Posterior vena cava (tissue), 2 donors: ENCODE measurements at places on chromosomes 3 and 15. TPM values are rescaled to one million over a fixed set of nuclear protein-coding genes. Genes with fewer than 3 reads are reported as not detected.

DNA sequence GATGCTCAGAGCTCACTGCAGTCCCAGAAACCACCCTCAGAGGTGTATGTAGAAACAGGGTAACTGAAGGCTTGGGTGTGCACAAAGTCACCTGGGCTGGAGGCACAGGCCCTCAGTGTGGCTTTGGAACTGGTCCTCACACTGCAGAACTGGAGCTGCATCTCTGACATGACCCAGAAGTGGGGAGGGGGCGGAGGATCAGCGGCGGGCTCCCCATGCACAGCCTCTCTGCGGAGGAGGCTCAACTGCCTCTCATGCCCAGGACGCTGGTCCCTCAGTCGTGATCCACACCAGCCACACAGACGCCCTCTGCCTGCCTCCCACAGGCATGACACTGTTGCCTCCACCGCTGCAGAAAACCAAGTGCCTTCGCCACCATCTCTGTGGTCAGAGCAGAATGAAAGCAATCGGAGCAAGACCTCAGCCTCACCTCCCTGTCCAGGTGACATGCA lies 73.7 kb downstream of the TM2D3 start:
- DNase-seq, result no peak

DNA sequence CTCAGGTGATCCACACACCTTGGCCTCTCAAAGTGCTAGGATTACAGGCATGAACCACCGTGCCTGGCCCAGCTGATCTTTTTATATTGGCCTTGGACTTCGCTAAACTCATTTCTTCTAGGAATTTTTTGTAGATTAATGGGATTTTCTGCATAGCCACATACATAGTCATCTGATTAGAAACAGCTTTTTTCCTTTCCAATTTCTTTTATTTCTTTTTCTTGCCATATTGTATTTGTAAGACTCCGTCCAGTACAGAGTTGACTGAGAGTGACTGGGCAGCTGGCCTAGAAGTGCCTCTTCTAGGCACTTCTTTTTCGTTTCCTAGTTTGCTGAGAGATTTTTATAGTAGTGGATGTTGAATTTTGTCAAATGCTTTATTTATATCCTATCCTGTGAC lies 37.4 kb downstream of the ARIH1 start:
- DNase-seq, result no peak

- no peak for DNase-seq
Measured at GRCh38 chr3:157119369-157119951, 40.5 kb downstream of the CCNL1 start.

DNA sequence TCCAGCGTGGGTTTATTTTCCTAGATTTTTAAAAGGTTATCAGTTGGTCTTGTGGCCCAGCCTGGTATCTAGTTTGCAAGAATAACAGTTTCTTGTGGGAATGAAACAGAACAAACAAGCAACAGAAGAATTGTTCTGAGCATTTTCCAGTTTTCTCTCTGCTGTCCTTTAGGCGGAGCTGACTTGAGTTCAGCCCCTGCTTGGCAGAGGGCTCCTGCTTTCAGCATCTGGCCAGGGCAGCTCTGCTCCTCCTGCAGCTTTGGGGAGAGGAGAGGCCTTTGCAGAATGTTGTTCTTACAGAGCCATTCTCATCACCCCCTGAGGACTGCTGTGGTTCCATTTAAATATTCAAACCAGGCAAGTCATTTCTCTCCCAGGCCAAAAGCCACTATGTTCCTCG lies 117.7 kb downstream of the ALDH1A2 start:
- no peak for DNase-seq

DNA sequence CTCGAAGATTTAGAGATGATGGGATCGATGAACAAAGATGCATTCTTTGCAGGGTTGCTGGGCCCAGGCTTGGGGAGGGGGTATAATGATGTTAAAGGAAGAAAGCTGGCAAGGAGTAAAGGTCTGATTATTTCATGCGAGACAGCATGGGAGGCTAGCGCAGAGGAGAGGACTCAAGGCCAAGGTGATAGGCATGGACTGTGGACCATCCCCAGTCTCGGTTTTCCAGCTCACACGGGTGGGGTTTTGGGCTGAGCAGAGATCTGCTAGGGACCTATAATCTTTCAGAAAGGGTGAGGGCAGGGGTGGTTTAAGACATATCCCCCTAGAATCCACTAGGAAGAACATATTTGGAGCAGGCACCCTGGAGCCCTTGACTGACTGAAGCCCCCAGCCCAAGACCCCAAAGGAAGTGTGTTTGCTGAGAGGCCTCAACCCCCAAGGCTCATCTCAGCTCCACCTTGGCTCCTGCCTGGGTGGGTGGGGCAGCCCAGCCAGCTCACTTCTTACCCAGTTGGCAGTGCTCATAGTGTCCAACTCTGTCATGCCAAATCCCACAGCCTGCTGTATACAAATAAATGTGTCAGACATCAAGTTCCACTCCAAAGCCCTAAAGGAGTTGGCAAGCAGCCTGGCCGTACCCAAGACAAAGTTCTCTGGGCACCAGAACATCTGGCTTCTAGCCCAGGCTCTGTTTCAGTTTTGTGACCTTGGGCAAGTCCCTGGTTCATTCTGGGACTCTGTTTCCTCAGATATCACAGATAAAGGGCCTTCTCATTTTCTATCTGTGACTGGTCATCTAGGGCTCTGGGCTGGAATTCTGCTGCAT lies 17.9 kb downstream of the ACSBG1 start:
- DNase-seq, result no peak

- no peak for DNase-seq
Measured at GRCh38 chr3:42552830-42553229, 28.9 kb downstream of the SEC22C start.

- no peak for DNase-seq
Measured at GRCh38 chr3:49732597-49732996, 8.8 kb upstream of the GMPPB start.

DNA sequence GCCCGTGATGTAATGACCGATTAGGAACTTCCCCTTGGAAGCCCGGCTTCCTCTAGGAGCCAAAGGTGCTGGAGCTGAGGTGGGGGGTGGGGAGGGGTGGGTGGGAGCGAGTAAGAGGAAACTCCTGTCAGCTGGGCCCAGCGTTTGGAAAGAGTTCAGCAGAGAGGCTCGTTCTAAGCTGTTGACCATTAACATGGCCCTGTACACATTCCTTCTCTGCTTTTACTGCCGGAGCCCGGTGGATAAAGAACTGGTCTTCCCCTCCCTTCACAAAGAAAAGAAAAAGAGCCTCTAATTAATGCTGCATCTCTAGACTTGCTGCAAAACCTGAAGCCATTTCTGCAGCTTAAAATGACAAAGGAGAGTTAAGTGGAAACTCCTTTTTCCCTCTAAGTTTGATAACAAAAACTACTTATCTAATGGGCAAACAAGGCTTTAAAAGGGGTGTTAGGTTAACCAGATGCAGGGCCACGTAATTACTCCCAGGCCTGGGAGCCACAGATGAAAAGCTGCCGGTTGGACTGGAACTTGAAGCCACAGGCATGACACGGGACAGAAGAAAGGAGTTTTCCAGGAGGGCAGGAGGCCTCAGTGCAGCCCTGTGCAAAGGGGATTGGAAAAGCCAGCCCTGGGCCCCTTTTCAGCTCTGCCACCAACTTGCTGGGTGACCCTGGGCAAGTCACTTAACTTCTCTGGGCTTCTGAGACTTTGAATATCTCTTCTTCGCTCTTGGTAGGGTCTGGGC lies 71.3 kb downstream of the SMAD6 start:
- no peak for DNase-seq

GRCh38 chr15:33888176-33888575 lies 80.1 kb upstream of the CHRM5 start:
- no peak for DNase-seq

DNA sequence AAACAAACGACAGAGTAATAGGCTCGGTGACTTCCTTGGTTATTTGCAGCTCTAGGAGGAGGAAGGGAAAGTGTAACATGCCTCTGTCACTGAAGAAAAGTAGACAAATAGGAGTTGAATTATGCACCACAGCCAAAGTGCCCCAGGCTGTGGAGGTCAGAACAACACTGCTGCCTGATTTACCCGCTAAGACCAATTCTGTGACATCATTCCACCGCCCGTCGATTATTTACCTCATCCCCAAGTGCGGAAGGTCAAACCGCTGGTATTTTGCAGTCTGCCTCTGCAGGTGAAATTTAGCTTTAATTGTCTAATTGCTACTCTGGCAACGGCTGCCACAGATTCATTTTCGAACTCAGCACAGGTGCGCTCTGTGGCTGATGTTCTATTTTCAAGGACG lies 106.3 kb upstream of the PRICKLE2 start:
- DNase-seq, result no peak

DNA sequence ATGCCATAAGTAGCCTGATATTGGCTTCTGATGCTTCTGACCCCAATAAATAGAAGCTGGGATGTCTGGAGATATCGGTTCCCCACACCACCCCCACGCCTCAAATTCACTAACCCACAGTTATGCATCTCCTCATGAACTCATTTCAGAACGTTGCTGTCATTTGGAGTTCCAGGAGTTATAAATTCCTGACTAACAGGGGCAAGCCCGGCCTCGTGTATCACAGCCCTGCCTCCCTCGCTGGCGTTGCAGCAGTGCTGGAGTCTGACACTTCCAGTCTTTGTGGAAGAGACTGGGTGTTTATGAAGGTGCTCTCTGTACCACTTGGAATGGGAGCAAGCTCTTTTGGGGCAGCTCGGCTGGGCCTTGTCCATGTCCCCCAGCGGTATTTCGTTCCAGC lies 101.0 kb downstream of the ANP32A start:
- DNase-seq, result no peak

Gene GOLGA8H
- total RNA-seq, result 0.93 TPM

Gene C2CD4B
- 1.1 TPM for total RNA-seq

Gene MAP6D1
- not detected for total RNA-seq
